ENCODE measurements at places on chromosomes 4 and X. TPM values are rescaled to one million over a fixed set of nuclear protein-coding genes. Genes with fewer than 3 reads are reported as not detected.

FREM3 gene
- 0.05 TPM for total RNA-seq

EXOC1L gene
- not detected for total RNA-seq

WNK3 gene
- 2.5 TPM for total RNA-seq

DMRTC1 gene
- not detected for total RNA-seq

PALLD gene
- 17.8 TPM for total RNA-seq

RNF212 gene
- 8.2 TPM for total RNA-seq

COX7B2 gene
- total RNA-seq: not detected

POLR2B gene
- total RNA-seq: 129 TPM

RASSF6 gene
- total RNA-seq: 0.25 TPM

XK gene
- 2.1 TPM for total RNA-seq

DNA sequence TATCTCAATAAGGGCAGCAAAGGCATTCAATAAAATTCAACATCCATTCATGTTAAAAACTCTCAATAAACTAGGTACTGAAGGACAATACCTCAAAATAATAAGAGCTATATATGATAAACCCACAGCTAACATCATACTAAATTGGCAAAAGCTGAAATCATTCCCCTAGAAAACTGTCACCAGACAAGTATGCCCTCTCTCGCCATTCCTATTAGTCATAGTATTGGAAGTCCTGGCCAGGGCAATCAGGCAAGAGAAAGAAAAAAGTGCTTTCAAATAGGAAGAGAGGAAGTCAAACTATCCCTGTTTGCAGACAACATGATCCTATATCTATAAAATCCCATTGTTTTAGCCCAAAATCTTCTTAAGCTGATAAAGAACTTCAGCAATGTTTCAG, 116.8 kb downstream of the TENT5D start:
- ATAC-seq: no peak

- no peak for ATAC-seq
Observed at GRCh38 chr4:113144091-113144490, 94.6 kb downstream of the ANK2 start.

DNA sequence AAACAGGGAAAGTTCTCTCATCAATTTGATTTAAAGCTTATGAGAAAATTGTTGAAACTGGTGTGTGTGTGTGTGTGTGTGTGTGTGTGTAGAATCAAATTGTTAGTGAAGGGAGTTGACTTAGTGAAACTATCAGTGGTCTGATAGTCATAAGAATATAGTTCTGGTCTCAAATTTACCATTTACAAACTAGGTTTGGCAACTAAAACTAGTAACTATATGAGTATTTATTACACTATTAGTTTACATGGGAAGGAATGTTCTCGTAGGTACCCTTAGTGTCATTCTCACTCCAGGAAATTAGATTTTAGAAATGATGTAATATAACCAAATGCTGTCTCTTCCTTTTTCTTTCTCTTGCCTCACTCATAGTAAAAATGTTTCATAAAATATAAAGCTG, 11.9 kb downstream of the SULT1E1 start:
- no peak for ATAC-seq

GRCh38 chrX:133497356-133497755, 82.1 kb upstream of the GPC4 start:
- ATAC-seq: no peak

- no peak for ATAC-seq
Observed at GRCh38 chr4:155339588-155339987, 37.2 kb downstream of the MAP9 start.

- no peak for ATAC-seq
Observed at GRCh38 chr4:150126864-150127203, 48.6 kb downstream of the DCLK2 start.

GRCh38 chr4:122052677-122053076, 99.5 kb upstream of the BLTP1 start:
- ATAC-seq: no peak

- ATAC-seq: no peak
Observed at GRCh38 chr4:25486171-25486570, 109.1 kb downstream of the ANAPC4 start.

- no peak for ATAC-seq
Observed at GRCh38 chr4:24212642-24213041, 322.8 kb upstream of the PPARGC1A start.

DNA sequence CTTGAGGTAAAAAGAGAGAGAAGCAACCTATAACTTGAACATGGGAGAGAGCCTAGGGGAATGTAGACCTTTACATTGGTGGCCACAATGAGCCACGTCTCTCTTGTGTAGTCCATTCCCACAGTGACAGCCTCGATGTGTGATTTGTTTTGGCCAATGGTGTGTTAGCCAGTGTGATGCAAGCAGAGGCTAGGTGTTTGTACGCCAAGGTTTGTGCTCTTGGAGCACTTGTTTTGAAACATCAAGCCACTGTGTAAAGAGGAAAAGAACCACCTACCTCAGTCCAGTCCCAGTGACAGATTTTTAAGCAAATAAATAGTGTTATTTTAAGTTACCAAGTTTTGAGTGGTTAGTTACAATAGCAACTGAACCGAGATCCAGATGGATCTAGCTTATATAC, 23.9 kb upstream of the TMEM192 start:
- ATAC-seq: no peak

DNA sequence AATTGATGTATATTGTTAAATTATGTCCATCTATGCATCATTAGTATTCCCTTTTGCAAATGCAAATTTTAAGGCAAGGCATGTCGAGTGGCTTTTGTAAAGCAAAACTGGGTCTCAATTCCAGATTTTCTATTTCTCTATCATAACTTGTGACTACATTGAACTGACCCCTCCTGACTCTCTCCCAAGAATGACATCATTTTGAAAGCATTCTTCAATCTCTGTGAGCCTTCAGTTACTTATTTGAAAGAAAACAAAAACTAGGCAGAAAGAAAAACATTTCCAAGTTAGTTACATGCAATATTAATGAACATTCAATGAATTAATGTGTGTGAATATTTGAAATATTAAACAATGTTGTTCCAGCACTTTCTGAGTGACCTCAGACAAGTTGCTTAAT, 314.3 kb upstream of the CLNK start:
- peak; percentile 64 for ATAC-seq

GRCh38 chrX:49995107-49995731, 72.8 kb downstream of the CLCN5 start:
- no peak for ATAC-seq

GRCh38 chr4:59728496-59728895, 1471.6 kb upstream of the ADGRL3 start:
- ATAC-seq: no peak

- no peak for ATAC-seq
Observed at GRCh38 chr4:20327808-20328207, 76.1 kb downstream of the SLIT2 start.

DNA sequence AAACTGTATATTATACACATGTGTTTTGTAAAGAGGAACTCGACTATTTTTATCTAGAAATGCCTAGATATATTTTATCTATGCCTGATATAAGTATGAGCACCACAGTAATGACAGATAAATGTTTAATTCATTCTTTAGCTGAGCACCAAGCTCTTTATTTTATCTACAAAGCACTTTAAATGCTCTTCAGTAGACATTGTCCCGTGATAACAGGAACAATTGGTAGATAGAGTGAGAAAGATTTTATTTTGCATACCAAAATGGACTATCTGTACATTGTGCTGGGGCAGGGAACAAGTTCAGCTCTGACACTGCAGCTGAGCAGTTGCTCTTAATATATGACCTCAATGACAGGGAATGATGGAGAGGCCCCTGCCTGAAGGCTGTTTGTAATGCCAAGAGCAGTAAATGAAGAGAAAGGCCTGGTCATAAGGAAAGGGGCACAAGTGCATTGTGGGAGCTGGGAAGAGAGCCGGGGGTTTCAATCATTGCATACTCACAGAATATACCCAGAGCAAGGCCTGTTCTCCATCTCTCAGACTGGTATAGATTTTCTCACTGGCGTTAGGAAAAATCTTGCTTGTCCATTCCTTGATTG, 57.3 kb downstream of the SEPTIN11 start:
- ATAC-seq: peak; percentile 12

DNA sequence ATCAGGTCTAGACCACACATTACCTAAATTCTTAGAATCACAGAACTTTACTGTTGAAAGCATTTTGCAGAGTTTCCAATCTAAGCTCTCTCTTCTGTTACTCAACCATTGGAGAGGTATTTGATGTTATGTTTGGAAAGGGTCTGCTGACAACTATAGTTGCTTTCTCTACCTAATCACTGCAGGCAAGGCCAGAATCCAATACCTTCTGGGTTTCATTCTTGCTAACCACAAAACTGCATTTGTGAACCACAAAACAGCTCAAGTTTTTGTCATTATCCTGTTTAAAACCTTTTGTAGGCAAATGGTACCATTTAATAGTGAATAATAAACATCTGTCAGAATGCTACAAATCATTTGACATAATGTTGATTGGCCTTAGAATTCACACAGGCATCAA, 380.1 kb downstream of the GASK1B start:
- ATAC-seq: no peak

DNA sequence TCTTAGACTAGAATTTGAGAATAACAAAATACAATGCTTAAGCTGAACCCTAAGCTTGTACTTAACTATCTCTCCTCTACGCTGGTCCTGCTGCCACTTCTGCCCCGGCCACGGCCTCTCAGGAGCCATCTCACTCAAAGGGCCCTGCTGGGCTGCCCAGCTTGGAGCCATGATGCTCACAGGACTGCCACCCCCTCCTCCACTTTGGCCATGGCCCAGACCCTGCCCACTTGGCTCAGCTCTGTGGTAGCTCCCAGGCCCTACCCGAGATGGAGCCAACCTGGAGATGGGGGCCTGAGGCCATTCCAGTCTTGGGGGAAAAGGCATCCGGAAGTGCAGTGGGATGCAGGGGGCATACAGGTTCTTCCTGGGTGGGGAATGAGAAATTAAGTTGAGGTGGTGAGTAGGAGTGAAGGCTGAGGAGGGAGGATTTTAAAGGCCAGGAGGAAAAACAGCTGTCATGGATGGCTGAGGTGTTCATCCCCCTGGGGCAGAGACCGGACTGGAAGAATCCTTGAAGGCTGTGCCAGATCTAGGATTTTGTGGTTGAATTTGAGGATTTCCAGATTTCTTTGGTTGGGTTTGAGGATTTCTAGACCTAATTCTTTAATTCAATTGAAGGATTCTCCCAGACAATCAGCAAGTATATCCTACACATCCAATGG, 824 bp downstream of the SASH3 start:
- no peak for ATAC-seq

- ATAC-seq: no peak
Observed at GRCh38 chr4:149095811-149096210, 653.6 kb upstream of the NR3C2 start.

- ATAC-seq: no peak
Observed at GRCh38 chrX:68865926-68866325, 37.1 kb downstream of the EFNB1 start.

Data from motor neuron (in vitro differentiated cells).